NK-92 treated with Interleukin-12 subunit alpha and Interleukin-12 subunit beta, amount 100 ng/mL, for 24 hours (cell line): ENCODE measurements at places on chromosomes 6 and 20.

DNA sequence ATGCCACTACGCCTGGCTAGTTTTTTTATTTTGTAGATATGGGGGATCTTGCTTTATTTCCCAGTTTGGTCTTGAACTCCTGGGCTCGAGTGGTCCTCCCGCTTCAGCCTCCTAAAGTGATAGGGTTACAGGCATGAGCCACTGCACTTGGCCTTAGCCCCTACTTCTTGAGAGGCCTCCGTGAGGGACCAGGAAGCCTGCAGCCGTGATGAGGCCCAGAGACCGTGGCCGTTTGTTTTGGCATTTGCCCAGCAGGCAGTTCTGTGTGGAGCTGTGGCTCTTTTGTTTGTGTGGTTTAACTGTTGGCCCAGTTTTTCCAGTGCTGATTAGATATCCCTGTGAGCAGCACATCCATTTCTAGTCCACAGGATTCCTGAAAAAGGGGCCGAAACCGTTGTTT, 39.8 kb downstream of the SRSF3 start:
- no peak for DNase-seq

- no peak for DNase-seq
Observed at GRCh38 chr6:19369785-19370184, 467.4 kb upstream of the ID4 start.

DNA sequence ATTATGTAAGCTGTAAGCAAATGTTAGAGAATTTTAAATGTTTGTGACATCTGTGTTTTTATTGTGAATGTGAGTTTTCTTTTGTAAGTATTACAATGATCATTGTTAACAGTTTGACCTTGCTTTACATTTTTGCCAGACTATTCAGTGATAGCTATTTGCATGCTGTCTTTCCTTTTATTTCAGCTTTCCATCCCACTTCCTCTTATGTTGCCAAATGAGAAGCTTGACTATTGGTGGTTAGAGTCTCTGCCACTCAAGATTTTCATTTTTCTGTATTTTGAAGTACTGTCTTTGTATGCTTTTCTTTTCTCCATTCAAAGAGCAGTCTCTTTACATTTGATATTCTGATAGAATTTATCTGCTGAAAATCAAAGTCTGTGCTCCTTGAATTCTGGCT, 104.1 kb downstream of the PRIM2 start:
- DNase-seq: no peak

DNA sequence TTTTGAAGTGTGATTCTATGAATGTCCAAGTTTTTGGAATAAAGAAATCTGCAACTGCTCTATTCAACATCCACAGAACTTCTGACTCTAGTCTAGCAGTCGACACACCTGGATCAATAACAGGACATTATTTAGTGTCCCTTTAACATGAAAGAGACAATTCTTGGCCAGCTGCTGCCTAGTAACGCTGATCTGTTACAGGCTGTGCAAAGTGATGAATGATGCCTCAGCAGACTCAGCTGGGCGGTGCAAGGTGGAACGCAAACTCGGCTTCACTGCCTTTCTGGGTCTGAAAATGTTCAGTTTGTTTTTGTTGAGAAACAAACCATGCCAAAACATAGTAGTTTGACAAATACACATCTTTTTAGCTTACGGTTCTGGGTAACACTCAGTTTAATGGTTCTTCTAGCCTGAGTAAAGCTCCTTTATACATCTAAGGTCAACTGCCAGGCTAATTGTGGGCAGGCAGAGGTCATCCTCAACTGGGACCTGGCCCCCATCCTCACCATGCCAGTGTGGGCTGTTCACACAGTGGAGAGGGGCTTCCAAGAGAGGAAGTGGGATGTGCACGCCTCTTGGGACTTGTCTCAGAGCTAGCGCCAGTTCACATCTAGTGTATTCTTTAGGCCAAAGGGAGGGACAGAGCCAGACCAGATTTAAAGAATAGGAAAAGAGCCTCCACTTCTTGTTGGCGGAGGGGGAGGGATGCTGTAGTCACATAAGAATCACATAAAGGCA, 879.7 kb downstream of the QKI start:
- no peak for DNase-seq

DNA sequence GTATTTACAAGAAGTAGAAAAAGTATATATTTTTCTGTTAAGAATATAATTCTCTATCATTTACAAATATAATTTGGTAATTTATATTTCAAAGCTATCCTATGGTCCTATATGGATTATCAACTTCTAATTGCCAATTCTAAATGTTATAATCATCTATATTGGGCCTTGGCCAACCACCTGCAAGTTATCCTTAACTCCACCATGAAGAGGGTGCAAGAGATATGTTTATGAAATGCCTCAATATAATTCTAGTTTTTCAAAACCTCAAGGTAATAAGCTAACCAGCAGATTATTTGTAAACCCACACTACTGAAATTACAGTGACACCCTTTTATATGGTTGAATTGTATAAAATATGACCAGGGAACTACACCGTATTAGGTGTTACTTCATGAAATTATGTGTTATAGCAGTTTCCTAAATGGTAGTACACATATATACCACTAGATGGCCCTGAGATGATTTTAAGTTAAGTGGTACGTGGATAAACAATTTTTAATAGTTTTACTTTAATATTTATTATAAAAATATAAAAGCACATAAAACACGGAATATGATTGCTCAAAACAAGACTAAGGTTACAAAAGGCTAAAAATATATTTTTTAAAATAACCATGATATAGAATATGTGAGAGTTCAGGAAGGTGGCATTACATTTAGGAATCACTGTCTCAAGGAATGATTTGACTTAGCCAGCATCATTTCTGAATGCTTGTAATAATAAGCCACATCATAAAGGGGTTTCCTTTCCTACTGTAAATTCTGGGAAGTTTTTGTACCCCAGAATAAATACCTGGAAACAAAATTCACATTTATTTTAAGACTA, 9.8 kb upstream of the PNISR start:
- no peak for DNase-seq

GRCh38 chr6:169064194-169064593, 189.5 kb downstream of the THBS2 start:
- DNase-seq: no peak

DNA sequence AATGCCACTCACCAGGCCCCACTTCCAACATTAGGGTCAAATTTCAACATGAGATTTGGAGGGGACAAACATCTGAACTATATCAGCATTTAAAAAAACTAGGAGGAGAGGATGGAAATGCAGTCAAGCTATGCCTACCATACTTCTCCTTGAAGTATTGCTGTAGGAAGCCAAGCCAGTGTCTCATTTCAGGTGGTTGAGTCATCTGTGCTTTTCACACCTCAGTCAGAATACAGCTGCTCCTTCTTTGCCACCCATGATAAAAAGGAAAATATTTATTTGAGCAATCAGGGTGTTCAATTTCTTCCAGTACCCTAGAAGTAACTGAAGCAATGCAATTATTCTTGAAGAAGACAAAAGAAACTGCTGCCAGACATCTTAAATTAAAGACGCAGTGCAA, 47.0 kb upstream of the EEF1E1 start:
- DNase-seq: no peak

DNA sequence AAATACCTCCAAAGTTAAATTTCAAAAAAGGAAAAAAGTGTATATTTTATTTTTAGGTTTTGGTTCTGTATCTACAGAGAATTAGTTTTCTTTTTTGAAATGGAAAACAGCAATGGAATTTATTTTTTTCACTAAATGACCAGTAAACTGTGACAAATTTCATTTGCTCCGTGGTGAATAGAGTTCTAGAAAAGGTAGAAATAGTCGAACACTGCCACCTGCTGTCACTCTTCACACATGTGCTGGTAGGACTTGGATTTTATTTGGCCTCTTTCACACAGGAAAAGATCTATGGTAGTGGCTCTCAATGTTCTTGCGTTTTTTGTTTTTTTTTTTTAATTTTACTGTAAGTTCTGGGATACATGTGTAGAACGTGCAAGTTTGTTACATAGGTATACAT, 312.5 kb downstream of the EYA4 start:
- no peak for DNase-seq

GRCh38 chr6:27837625-27838057, 74.6 kb downstream of the OR2B2 start:
- no peak for DNase-seq

- DNase-seq: no peak
Observed at GRCh38 chr20:48460681-48461080, 367.1 kb downstream of the PREX1 start.

GRCh38 chr20:52094693-52095092, 96.9 kb downstream of the ZFP64 start:
- no peak for DNase-seq

GRCh38 chr6:55174211-55175026, at the start of gene HCRTR2:
HCRTR2 (plus strand) TSS chr6:55174515; CDS start chr6:55174588, 73 bp downstream.
- DNase-seq: no peak

GRCh38 chr6:158611039-158611438, 33.5 kb downstream of the DYNLT1 start:
- DNase-seq: no peak

- no peak for DNase-seq
Observed at GRCh38 chr6:3385660-3386151, 71.1 kb downstream of the SLC22A23 start.

- no peak for DNase-seq
Observed at GRCh38 chr6:69422020-69422419, 374.8 kb downstream of the LMBRD1 start.

DNA sequence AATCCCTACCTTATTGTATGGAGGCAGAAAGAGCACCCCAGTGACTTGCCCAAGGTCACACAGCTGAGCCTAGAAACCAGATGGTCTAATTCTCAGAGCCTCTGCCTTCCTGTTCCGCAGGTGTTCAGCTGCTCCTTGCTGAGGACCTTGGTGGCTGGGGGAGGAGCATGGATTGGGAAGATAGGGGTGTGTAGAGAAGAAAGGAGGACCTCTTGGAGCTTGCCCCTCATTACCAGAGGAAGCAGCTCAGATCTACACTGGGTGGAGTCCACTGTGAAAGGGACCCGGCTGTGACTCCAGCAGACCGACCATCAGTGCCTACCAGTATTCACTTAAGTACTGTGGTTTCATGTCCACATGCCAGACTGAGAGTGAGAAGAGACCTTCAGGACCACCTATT, 15.2 kb downstream of the FOXP4 start:
- no peak for DNase-seq

DNA sequence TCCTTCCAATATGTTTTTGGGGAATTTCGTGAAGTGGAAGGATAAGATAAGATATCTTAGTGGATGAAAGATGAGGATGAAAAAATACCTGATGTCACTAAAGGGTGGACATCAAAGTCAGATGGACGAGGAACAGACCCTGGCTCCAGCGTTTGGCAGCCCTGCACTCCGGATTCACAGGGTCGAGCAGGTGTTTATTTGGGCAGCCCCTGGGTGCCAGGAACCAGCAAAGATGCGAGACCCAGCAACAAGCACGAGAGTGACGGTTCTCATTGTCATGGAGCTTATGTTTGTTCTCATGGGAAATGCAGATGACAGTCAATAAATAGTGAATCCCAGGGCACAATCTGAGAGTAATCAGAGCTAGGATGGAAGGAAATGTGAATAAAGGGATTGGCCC, 131.1 kb downstream of the PHACTR3 start:
- DNase-seq: no peak

DNA sequence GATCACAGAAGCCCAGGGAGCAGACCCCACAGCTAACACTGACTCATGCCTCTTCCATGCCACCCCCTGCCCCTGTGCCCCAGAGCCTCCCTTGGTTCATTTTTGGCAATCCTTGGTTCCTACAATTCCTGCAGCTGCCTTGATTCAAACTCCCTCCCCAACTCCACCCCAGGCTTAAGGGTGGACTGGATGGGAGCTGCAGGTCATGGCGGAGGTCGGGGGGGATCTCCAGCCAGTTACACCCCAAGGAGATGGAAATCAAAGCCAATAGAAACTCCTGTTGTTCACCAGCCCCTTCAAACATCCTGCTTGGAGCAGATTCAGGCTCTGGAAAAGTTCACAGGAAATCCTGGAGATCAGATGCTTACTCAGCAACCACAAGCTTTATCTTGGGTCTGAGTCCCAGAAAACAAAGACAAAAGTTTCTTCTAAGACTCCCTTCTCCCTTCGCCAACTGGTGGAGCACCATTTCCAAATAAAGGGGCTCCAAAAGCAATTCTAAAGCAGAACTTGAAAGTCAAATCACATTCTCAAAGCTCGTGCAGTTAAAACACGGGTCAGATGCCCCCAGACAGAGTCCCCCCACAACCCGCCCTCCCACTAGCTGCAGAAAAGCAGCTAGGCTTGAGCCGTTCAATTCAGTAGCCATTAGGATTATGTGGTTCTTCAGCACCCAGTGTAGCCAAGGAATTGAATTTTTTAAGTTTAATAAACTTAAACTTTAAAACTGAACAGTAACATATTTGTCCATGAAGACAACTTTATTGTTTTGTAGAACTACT, 149.5 kb downstream of the ANKRD60 start:
- no peak for DNase-seq

GRCh38 chr6:132085731-132086130, 134.6 kb upstream of the CCN2 start:
- DNase-seq: no peak

DNA sequence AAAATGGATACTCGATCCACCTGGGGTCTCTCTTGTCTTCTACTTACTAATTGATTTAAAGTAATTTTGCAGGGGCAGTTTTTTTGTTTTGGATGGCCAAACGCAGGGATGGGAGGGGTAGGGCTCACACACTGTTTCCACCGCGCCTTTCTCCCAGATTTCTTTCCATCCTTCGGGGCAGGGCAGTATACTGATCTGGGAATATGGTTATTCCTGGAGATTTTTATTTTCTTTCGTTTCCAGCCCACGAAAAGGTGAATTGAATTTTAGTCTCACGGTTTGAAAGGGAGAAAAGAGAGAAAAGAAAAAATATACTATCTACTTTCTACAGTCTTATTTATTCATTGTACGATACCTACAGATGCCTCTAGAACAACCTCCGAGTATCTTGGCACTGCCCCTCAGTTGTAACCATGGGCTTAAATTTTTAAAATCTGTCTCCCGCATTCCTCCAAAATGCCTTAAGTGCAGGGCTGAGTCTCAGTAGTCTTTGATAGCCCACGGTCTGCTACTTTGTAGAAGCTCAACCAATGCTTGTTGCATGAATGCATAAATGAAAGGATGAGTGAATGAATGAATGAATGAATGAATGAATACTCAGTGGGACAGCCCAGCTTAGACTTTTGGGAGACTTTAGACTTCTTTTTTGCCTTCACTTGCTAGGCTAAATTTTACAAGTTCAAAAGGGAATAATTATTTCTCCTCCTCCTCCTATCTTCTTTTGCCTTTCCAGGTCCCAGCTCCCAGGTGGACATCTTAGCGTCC, 18.1 kb upstream of the TRIM27 start:
- no peak for DNase-seq

DNA sequence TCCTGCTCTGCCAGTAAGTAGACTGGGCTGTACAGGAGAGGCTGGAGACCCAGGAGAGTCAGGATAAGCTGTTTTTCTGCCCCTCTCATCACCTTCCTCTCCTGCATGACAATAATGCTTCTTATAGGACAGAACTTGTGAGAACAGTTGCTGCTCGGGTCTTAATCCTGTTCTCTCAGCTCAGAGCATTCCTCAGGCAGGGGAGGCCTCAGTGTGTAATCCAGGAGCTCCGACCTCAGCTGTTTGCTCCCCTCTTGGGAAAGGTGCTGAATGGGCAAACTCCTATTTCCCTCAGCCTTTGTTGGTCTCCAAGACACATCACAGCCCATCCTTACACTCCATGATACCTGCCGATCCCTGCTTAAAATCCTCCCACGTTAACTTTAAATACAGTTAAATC, 134.9 kb upstream of the LRFN2 start:
- DNase-seq: no peak

- no peak for DNase-seq
Observed at GRCh38 chr6:20769631-20770030, 235.4 kb downstream of the CDKAL1 start.

GRCh38 chr6:160912411-160912810, 79.2 kb upstream of the MAP3K4 start:
- DNase-seq: no peak

GRCh38 chr6:35139924-35140638, 1.1 kb downstream of the TCP11 start:
- peak; percentile 9 for DNase-seq

GRCh38 chr20:63282946-63283345, 10.0 kb upstream of the COL20A1 start:
- DNase-seq: no peak
